ENCODE measurements at places on chromosomes 7 and 10.

- DNase-seq: peak; percentile 29
Observed at GRCh38 chr10:18104223-18104872, 35.9 kb upstream of the CACNB2 start.

DNA sequence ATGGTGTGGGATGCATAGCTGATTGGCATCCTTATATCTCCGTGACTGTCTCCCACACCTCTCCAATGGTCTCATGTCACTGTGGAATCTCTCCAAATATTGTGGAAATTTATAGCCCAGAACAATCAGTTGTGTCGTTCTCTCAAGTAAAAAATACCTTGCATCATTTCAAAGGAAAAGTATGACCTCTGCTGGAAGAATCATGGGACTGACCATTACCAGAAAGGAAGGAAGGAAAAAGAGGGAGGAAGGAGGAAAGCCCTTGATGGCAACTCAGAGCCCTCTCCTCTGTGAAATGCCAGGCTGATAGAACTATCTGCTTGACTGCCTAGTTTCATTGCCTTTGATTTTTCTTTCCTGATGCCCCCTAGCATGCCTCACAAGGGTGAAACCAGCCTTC is 76.3 kb downstream of the FOXI2 start:
- DNase-seq: no peak

- DNase-seq: no peak
Observed at GRCh38 chr7:77370606-77371005, 45.5 kb downstream of the GSAP start.

DNA sequence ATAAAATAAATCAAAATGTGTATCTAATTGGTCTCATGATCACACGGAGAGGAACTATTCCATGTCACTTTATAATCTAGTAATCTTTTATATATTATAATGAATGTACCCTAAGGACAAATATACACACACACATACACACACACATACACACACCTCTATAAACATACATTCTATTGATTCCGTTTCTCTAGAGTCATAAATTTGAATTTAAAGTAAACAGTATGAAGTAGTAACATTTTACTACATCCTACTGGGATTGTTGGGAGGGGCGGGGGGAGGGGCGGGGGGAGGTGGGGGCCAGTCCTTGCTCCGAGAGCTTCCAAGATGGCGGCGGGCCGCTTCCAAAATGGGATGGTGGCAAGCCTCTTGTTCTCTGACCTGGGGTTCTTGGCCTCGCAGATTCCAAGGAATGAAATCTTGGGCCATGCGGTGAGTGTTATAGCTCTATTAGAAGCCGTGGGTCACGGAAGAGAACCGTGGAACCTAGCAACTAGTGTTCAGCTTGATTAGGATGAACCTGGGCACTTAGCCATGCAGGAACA is 143.2 kb downstream of the REEP3 start:
- DNase-seq: no peak

DNA sequence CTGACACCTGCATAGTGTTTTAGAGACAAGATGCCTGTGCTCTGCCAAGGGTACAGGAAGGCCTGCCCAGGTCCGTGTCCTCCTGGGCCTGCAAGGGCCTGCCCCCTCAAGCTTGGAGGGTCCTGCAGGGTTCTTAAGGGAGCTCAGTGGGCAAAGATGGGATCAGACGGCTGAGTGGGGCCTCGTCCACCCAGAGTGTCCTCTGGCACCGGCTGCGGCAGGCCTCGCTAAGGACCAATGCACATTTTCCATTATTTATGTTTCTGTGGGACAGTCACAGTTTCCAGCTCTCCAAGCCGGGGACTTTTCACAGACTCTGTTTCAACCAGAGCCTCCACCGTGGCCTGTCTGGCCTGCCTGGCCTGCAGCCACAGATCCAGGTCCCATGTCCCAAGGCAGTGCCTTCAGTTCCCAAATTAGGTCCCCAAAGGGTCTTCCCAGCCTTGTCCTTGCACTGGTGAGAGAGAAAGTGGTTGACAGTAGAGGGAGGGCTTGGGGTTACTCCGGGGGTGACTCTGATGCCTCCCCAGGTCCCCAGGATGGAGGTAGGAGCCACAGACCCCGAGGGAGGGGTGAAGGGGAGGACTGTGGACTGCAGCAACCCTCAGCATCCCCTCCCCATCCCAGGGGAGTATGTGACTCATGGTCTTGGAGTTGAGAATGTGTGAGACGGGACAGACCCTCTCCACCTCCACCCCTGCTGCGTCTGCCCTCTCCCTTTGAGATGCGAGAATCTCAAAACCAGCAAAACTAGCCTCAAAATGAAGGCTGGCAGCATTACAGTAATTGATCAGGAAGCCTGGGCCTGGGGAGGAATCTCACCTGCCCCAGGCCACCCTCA is 14.8 kb downstream of the MYL10 start:
- DNase-seq: peak; percentile 42

- DNase-seq: peak; percentile 43
Observed at GRCh38 chr10:11243425-11244222, 226.0 kb downstream of the CELF2 start.

DNA sequence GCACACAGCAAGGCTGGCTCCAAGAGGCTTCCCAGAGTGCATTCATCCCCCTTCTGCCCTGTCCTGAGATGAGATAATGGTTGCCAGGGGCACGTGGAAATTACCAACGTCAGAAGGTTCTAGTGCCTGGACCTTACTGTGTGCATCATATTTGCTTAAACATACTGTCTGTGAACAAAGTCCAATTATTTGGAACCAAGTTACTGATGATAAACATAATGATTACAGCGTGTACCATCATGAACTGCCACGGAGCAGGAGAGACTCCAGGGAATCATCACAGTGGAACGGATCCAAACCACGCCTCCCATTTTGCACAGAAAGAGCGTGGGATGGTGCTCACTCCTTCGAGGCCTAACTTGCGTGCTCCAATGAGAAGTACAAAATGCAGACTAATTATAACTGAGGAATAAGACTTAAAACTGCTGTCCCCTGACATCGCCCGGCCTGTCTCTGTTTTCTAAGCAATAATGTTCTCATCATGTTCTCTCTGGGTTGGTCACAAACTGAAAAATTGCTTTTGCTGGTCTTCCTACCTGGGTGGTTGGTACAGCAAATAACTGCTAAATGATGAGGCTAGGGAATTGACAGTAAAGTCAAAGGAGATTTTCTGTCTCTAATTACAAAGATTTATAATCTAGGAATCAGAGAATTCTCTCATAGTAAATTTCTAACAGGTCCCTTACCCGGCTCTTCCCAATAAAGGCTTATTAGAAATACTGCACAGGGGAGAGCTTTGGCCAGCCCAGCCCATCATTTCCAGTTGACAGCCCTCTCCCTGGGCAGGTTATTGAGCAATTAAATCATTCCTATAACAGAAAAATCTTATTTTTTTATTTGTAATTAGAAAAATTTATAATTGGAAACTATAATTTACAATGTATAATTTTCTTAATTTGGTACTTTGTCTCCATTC is 182.2 kb downstream of the CAMK1D start:
- DNase-seq: no peak

Data from fibroblast of upper back skin (primary cell).